Left forelimb (tissue), 1 donor: ENCODE measurements at places on chromosomes 16 and 17.

DNA sequence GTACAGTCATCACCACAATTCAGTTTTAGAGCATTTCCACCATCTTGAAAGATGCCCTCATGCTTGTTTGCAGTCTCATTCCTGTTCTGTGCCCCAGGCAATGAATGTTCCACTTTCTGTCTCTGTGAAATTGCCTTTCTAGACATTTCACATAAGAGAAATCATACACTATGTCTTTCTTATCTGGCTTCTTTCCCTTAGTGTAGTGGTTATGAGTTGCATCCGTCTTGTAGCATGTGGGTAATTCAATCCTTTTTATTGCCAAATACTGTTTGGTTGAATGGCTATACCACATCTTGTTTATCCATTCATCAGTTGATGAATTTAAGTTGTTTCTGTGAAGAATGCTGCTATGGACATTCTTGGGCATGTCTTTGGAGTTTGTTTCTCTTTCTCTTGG lies 132.5 kb upstream of the PLCG2 start:
- no peak for DNase-seq

GRCh38 chr17:22267019-22267418 lies 574.7 kb downstream of the KCNJ18 start:
- DNase-seq, result no peak

DNA sequence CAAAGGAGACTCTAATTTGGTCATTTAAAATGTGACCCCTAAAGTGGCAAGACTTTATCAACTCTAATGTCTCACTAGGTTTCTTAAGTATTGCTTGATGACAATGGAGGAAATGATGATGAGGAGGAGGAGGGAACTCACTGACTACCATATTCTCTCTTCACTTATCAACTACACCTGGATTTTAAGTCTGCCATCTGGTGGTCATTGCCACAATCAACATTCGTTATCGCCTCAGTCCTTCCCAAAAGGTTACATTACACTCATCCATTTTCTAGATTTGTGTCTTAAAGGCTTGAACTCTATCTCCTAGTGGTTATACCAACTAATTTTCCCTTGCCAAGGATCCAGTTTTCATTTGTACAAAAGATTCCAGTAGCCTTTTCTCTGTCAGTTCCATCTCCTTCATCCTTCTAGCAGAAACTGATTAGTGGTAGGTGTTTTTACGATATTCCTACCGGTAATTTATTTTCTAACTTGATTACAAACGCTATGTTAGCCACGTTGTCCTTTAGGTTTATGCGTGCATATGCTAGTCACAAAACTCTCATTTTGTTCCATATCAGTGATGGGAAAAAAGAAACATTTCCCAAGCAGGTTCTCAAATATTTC lies 114.6 kb upstream of the NOG start:
- no peak for DNase-seq

DNA sequence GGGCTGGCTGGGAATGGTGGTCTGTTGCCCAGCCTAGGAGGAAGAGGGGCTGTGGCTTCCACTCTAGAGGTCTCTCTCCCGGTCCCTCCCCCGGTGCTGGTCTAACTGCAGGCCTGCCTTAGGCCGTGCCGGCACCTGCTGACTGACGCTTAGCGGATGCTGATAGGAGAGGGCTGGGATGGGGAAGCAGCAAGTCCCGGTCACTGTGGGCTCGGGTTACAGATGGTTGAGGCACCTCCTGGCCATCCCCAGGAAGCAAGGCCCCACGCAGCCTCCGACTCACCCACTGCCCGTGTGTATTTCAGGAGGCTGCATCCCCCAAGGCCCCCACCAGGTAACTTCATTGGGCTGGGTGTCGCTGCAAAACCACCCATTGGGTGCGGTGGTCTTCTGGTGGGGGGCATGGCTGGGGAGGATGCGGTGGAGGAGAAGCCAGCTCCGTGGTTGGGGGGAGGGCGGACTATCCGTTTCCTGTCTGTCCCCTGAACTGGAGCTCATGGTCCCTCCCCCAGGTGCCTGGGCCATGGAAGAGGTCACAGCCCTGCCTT lies 278.9 kb downstream of the SEC14L1 start:
- DNase-seq, result no peak

DNA sequence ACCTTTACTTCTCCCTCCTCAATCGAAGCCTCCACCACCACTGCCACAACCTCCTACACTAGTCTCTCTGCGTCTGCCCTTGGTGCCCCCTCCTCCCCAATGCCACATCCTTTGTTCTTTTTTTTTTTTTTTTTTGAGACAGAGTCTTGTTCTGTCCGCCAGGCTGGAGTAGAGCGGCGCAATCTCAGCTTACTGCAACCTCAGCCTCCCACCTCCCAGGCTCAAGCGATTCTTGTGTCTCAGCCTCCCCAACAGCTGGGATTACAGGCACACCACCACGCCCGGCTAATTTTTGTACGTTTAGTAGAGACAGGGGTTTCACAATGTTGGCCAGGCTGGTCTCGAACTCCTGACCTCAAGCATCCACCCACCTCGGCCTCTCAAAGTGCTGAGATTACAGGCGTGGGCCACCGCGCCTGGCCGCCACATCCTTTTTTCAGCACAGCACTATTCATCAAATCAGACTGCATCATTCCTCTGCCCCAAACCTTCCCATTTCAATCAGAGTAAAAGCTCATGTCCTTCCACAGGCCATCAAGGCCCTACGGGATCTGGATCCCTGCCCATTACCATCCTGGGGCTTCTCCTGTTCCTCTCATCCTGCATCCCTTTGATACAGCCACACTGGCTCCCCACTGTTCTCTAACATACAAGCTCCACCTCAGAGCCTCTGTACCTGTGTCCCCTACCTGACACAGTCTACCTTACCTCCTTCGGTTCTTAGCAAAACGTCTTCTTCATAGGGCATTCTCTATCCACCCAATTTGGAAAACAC lies 2.0 kb downstream of the KLHL11 start:
- DNase-seq, result no peak

- DNase-seq, result no peak
Observed at GRCh38 chr16:75111961-75112733, 4.4 kb downstream of the LDHD start.

GRCh38 chr17:39965017-39965699 lies 2.4 kb downstream of the GSDMA start:
- DNase-seq, result no peak

DNA sequence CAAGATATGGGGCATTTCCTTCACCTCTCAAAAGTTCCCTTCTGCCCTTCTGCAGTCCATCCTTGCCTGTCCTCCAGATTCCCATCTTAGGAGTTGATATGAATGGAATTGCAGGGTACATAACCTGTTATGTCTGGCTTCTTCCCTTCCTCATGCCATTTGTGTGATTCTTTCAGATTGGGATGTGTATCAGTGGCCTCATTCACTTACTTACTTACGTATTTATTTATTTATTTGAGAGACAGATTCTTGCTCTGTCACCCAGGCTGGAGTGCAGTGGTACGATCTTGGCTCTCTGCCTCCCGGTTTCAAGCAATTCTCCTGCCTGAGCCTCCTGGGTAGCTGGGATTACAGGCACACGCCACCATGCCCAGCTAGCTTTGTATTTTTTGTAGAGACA lies 6.2 kb upstream of the TMEM94 start:
- DNase-seq, result no peak

GRCh38 chr16:58727028-58727781 lies 6.9 kb downstream of the GOT2 start:
- no peak for DNase-seq

DNA sequence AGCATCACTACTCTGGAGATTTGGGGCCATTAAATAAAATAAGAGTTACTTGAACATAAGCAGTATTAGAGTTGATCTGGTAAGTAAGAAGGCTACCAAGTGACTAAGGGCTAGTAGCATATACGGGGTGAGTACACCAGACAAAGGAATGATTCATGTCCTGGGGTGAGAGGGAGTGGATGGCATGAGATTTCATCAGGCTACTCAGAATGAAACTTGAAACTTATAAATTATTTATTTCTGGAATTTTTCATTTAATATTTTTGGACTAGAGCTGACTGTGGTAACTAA lies 2.3 kb downstream of the SLFN5 start:
- no peak for DNase-seq

- DNase-seq, result no peak
Observed at GRCh38 chr16:81863630-81864352, 84.7 kb downstream of the PLCG2 start.

- DNase-seq, result no peak
Observed at GRCh38 chr17:75067856-75068255, 19.9 kb upstream of the SLC16A5 start.

GRCh38 chr17:77842528-77843147 lies 115.9 kb upstream of the TNRC6C start:
- DNase-seq, result no peak

DNA sequence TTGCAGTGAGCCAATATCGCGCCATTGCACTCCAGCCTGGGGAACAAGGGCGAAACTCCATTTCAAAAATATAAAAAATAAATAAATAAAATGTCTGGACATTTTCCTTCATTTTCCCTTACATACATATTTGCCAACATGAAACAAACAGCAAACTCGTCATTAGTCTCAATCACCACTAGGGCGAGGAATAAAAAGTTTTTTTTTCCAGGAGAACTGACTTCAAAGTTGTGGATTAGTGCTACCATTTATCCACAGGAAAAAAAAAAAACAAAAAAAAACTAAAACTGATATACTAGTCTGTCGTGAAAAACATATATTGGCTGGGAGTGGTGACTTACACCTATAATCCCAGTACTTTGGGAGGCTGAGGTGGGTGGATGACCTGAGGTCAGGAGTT lies 77.0 kb upstream of the MTMR4 start:
- DNase-seq, result no peak

DNA sequence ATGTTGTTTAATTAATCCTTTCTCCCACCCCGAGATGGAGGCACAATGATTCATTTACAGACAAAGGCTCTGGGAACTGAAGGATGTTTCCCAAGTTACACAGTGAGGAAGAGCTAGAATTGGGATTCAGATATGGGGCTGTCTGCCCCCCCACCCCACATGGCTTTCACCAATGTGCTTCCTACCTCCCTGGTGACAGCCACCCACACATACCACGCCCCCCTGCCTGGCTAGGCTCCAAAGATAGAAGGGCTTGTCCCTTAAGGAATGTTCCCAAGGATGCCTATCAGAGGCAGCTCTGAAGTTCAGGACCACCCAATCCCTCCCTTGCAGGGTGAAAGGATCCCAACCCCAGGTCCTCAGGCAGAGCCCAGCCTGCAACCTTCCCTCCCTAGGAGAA lies 32.9 kb downstream of the CFAP20 start:
- DNase-seq, result no peak

- DNase-seq, result no peak
Observed at GRCh38 chr16:11005611-11005975, 61.2 kb downstream of the CLEC16A start.

- peak; percentile 89 for DNase-seq
Observed at GRCh38 chr16:1772908-1773702, at the start of gene MRPS34. MRPS34 (minus strand) TSS chr16:1773134; CDS start chr16:1773119, 15 bp downstream.

- DNase-seq, result no peak
Observed at GRCh38 chr16:88087517-88087877, 136.3 kb downstream of the BANP start.

GRCh38 chr16:49952386-49952785 lies 72.6 kb upstream of the CNEP1R1 start:
- DNase-seq, result no peak

- no peak for DNase-seq
Observed at GRCh38 chr17:61126473-61127249, 273.0 kb upstream of the TBX2 start.

DNA sequence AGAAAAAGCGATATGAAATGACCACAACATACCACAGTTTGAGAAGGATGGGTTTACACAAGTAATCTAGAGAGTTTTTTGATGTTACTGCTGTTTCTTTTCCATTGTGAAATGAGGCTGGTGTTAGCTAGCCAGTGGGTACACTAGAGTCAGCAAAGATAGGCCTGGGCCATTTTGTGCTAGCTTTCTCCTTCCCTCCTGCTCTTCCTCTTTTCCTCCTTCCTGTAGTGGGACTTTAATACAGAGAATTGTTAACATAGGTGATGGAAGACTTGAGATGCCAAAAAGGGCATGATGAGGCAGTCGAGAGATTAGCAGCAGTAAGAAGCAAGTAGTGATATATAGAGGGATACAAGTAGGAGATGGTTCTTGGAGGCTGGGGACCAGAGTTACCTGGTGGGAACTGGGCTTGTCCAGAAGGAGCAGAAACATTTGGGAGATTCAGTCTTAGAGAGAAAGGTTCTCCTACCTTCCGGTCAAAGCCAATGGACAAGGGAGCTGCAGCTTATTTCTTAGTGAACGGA lies 7.7 kb downstream of the NSRP1 start:
- no peak for DNase-seq

DNA sequence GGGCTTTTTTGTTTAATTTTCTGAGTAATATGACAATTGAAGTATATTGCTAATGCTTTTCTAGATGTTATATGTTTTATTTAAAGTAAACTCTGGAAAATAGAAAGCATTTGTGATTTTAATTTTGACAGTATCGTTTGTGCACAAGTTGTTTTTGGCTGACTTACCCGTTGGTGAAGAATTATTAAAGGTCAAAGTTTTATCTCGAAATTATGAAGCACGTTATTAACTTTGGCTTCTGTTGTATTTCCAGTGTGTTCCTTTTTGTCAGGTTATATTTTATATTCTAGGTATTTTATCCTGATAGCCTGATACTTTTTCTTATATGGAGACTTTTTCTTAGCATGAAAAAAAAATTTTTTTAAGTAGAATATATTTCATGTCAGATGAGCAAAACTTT lies 16.8 kb downstream of the PRKCA start:
- DNase-seq, result no peak

DNA sequence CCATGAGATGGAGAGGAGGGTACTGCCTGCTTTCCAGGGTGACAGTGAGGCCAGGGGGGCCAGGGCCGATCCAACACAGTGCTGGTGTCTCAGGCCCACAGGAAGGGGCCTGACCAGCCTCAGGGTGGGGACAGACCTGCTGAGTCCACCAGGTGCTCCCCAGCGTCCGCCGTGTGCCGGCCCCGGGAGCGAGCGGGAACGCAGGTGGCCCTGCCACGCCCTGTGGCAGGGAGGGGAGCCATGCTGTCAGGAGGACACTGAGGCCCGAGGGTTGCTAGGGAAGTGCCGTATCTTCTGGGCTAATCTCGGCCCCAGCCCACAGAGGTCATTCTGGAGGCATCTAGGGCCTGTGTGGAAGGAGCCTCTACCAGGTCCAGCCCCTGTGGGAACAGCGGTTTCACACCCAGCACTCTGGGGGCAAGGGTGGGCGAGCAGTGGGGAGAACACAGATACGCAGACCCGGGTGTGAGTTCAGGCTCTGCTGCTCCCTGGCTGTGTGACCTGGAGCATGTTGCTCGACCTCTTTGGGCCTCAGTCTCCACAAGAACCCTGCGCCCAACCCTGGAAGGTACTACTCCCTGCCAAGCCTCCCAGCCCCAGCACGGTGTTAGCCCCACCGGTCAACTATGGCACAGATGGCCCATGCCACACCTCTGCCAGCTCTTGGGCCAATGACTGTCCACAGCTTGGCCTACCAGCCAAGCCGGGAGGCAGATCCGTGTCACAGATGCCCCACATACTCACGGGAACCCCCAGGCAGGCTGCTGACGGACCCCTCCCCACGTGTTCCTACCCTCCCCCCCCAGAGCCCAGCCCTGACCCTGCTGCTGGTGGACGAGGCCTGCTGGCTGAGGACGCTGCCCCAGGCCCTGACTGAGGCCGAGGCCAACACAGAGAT lies 43.9 kb upstream of the ZC3H18 start:
- DNase-seq, result no peak

- no peak for DNase-seq
Observed at GRCh38 chr17:12398441-12399051, 267.1 kb upstream of the MYOCD start.
